ENCODE measurements at places on chromosomes 4 and X. TPM values are rescaled to one million over a fixed set of nuclear protein-coding genes. Genes with fewer than 3 reads are reported as not detected.

- no peaks in the 10 kb centered on the region for H3K4me1 ChIP-seq
- no peaks in the 10 kb centered on the region for H3K36me3 ChIP-seq
- H3K27me3 ChIP-seq: no peaks in the 10 kb centered on the region
- no peak for DNase-seq
These were observed 298.5 kb upstream of the AADAT start for GRCh38 chr4:170388255-170388654.

The WNK3 gene
- 22.6 TPM for total RNA-seq

DNA sequence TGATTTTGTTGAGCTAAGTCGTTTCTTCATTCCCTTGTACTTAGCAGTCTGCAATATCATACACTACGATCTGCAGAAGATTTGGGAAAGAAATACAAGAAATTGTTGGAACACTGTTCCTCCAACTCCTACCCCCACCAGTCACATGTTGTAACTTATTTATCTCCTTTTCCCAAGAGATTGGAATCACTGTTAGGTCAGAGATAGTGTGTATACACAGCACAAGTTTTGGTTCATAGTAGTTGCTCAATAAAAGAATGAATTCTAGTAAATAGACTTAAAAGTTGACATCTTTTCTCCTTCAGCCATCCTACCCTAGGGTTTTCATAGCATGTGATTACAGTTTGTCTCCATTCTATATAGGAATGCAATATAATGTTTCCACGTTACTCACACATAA lies 68.8 kb downstream of the ARFIP1 start:
- H3K27ac ChIP-seq: no peak overlapping the region
- peaks cover 9% of the 10 kb centered on the region for H3K4me1 ChIP-seq
- H3K36me3 ChIP-seq: peaks cover 16% of the 10 kb centered on the region
- no peak for DNase-seq
- H3K27me3 ChIP-seq: no peaks in the 10 kb centered on the region
- H3K4me3 ChIP-seq: no peak overlapping the region

DNA sequence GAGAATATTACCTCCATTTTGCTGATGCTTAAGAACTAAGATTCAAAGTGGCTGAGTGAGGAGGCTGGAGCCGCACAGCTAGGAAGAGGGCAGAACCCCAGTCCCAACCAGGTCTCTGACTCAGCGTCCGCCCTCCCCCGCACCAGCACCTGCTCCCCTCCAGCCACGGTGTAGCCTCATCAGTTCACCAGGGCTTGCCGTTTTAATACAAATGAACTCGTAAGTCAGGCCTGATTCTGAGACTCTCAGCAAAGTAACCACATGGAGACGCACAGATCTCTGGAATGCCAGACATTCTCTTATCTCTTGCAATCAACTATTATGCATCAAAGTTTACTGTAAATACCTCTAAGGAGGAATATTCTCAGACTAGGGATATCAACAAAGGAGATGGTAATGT lies 52.4 kb downstream of the ENPP6 start:
- DNase-seq: no peak
- H3K4me1 ChIP-seq: peaks cover 2% of the 10 kb centered on the region
- H3K4me3 ChIP-seq: no peak overlapping the region

The MND1 gene
- 9.7 TPM for total RNA-seq

The GLRB gene
- total RNA-seq: 11.9 TPM

- DNase-seq: no peak
- peaks cover 8% of the 10 kb centered on the region for H3K36me3 ChIP-seq
- H3K4me1 ChIP-seq: peaks cover 8% of the 10 kb centered on the region
- no peak overlapping the region for H3K4me3 ChIP-seq
- H3K27ac ChIP-seq: no peak overlapping the region
- no peaks in the 10 kb centered on the region for H3K27me3 ChIP-seq
These were observed 23.5 kb upstream of the BDH2 start for GRCh38 chr4:103123114-103123513.

DNA sequence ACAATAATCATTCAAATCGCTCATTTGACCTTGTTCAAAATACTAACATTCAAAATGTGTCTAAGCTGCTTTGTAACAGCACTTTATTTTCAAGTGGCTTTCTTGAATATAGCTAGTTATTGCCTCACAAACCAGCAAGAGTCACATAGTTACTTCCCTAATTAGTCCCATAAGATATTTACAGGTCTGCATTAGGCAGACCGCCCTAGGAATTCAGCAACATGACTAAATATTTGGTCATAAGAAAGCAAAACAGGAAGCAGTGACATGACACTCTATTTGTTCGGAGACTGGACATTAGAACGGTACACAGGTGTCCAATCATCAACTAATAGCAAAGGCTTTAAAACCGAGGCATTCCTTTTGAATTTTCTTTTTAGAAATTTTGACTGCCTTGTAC lies 262.0 kb downstream of the COL25A1 start:
- H3K4me3 ChIP-seq: no peak overlapping the region
- H3K36me3 ChIP-seq: no peaks in the 10 kb centered on the region
- no peaks in the 10 kb centered on the region for H3K4me1 ChIP-seq
- no peaks in the 10 kb centered on the region for H3K27me3 ChIP-seq
- H3K27ac ChIP-seq: no peak overlapping the region
- DNase-seq: no peak

The TRMT44 gene
- 31.0 TPM for total RNA-seq

DNA sequence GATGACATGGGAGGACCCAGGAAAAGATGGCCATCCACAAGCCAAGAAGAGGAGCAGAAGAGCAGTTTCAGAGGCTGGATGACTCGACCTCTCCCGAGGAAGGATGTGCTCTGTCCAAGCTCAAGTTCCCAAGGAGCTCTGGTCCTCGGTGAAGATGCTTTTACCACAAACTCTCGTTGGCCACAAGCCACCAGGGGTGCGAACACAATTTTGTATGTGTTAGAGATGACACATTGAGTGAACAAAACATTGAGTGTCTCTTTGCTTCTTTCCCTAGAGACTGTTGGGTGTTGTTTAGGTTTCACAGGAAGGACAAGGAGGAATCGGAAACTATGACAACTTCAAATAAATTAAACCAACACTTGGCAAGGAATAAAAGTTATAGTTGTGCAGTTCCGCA lies 26.3 kb downstream of the FGFBP1 start:
- no peak for DNase-seq
- no peak overlapping the region for H3K27ac ChIP-seq
- no peaks in the 10 kb centered on the region for H3K36me3 ChIP-seq
- H3K4me1 ChIP-seq: peaks cover 6% of the 10 kb centered on the region
- H3K27me3 ChIP-seq: peaks cover 4% of the 10 kb centered on the region

The FAM9B gene
- not detected for total RNA-seq

DNA sequence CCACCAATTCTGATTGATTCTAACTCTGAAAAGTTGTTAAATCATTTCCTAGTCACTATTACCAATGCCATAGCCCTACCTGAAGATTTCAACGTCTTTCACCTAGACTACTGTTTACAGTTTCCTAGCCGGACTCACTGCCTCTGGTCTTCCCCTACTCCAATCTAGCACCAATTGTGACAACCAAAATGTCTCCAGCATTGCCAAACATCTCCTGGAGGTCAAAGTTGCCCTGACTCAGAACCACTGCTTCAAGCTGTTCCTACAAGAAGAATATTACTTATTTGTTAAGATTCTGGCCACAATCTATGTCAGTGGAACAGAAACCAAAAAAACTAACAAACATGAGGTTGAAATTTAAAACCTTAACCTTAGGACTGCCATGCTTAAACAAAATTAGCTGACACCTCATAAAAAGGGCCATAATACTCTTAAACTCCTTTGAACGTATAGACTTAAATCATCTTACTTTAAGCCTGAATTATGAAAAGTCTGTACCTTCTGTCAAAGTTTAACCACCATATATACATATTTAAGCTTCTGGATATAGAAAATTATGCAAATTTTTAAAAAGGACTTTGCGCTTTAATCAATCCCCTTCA lies 2.1 kb downstream of the PDS5A start:
- peaks cover 21% of the 10 kb centered on the region for H3K36me3 ChIP-seq
- H3K4me1 ChIP-seq: peaks cover 27% of the 10 kb centered on the region
- no peaks in the 10 kb centered on the region for H3K27me3 ChIP-seq

- no peak overlapping the region for H3K27ac ChIP-seq
- peaks cover 8% of the 10 kb centered on the region for H3K27me3 ChIP-seq
- H3K4me3 ChIP-seq: no peak overlapping the region
- peak; percentile 28 for DNase-seq
These were observed 3.1 kb upstream of the P2RY4 start for GRCh38 chrX:70262952-70263567.
